ENCODE measurements at places on chromosomes 5 and 9.

GRCh38 chr9:138075961-138076649 is 198.5 kb downstream of the CACNA1B start:
- DNase-seq: no peak

GRCh38 chr5:14834584-14835550 is 36.7 kb downstream of the ANKH start:
- DNase-seq: no peak

DNA sequence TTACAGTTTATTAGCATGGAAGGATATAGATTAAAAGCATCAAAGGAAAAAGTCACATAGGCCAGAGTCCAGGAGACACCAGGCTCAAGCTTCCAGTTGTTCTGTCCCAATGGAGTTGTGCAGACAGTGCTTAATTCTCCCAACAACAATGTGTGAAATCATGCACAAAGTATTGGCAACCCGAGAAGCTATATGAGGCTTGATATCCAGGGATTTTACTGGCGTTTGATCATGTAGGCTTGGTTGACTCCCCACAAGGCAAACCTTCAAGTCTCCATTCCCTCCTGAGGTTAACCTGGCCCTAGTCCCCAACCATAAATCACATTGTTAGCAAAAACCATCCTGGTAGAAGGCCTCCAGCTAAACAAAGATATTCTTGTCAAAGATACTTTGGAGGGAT is 141.5 kb downstream of the ADAMTS19 start:
- no peak for DNase-seq

GRCh38 chr5:115033861-115034260 is 135.8 kb downstream of the TRIM36 start:
- DNase-seq: no peak
